ENCODE measurements at places on chromosomes 12 and 14.

- no peak for DNase-seq
Observed at GRCh38 chr14:35632271-35632670, 98.3 kb downstream of the INSM2 start.

- no peak for DNase-seq
Observed at GRCh38 chr12:25242981-25243679, 7.6 kb downstream of the KRAS start.

DNA sequence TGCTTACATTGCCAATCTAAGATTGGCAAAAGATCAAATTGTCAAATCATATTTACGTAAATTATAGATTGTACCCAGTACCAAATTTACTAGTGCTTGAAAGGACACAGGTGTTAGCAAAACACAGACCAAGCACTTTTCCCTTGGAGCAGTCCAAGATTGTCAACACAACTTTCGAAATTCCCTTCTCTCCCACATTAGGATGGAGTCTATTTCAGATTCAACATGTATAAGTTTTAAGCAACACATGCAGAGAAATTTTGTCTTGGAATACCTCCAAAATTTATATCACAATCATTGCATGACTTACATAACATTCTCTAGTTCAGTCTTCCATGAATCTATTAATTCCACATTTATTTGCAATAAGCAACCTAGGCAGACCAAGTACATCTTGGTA is 74.9 kb upstream of the SLCO1C1 start:
- DNase-seq, result no peak

DNA sequence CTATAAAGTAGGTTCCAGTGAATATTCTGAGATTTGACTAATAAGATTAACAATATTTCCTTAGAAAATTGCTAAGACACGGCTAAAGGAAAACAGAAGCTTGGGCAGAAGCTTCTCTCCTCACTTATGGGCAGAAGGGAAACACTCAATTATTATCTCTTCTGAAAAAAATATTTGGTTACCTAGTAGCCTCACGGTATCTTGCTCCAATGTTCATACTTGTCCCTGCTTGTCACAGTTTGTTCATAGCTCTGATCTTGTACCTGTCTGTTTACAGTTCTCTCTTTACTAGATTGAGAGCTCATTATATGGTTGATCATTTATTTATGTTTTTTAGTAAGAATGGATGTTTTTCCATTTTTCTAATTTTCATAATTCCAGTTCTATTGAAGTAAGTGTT is 458.0 kb upstream of the ATP2B1 start:
- DNase-seq, result no peak

DNA sequence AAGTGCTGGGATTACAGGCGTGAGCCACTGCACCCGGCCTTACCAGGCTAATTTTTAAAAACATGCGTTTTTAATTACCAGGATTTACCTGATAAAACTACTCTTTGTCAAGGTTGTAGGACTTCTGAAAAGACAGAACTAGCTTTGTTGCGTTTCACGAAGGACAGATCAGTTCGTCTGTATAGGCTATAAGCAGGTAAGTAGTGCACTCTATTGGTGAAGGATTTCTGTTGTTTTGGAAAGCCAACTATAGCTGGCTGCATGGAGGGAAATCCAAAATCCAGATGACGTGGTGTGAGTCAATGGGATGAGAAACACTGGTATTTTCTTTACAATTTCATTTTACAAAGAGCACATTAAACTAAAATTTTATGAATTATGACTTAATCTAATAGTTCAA is 14.6 kb downstream of the GNPNAT1 start:
- no peak for DNase-seq

- no peak for DNase-seq
Observed at GRCh38 chr12:47797441-47797840, 22.3 kb downstream of the HDAC7 start.

GRCh38 chr12:5416571-5416970 is 15.3 kb upstream of the NTF3 start:
- no peak for DNase-seq

DNA sequence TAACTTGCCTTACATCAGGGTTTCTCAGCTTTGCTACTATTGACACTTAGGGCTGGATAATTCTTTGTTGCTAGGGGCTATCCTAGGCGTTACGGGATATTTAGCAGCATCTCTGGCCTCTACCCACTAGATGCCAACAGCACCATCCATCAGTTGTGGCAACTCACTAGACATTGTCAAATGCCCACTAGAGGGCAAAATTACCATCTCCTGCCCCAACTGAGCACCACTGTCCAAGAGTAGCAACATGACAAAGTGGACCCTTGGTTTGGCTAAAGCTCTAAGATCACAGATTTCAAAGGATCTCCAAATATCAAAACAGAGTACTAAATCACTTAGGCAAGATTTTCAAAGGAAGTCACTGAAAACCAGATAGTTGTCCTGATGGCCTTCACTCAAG is 251.7 kb upstream of the TBX3 start:
- no peak for DNase-seq

- no peak for DNase-seq
Observed at GRCh38 chr14:82861313-82861712, 1327.7 kb upstream of the SEL1L start.

GRCh38 chr14:51260225-51260624 is 20.2 kb downstream of the TMX1 start:
- DNase-seq, result no peak

DNA sequence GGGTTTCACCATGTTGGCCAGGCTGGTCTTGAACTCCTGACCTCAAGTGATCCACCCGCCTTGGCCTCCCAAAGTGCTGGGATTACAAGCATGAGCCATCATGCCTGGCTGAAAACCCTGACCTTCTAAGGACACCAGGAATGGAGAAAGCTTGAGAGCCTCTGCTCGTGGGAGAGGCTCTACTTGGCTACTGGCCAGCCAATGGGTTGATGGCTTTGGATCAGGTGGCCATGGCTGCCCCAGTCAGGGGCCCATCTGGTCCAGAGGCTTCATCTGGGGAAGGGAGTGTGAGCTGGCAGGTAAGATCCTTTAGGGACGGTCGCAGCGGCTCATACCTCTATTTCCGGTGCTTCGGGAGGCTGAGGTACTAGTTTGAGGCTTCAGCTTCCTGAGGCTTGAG is 42.5 kb upstream of the PPP1CC start:
- no peak for DNase-seq

- no peak for DNase-seq
Observed at GRCh38 chr12:93121729-93122488, 192.8 kb upstream of the EEA1 start.

DNA sequence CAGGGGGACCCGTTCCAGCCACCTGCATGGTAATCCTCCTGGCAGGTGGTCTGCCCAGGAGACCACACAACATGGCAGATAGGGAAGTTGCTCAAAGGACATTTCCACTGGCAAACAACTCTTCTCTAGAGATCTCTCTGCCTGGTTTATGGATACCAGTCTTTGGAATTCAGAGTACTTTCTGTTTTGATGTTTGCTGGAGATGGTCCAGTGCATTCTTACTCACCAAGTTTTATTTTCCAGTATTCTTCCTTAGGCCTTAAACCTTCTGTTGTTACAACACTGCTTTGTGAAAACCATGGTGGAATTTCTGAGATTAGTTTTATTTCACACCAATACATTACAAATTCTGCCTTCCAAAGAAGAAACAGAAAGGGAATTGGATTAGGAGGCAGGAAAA is 428.3 kb downstream of the FUT8 start:
- no peak for DNase-seq

- DNase-seq, result no peak
Observed at GRCh38 chr14:60926002-60926401, 54.9 kb downstream of the TRMT5 start.

DNA sequence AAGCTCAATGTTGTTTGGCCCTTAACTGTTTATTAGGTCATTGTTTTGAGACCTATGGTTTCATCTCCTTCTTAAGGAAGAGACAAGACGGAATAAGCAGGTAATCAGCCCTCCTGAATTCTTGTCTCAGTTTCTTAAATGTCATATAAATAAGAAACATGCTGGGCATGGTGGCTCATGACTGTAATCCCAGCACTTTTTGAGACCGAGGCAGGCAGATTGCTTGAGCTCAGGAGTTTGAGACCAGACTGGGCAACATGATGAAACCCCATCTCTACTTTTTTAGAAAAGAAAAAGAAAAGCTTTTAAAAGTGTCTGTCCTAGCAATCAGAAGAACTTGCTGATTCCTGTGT is 5.1 kb downstream of the MTRFR start:
- DNase-seq, result no peak

DNA sequence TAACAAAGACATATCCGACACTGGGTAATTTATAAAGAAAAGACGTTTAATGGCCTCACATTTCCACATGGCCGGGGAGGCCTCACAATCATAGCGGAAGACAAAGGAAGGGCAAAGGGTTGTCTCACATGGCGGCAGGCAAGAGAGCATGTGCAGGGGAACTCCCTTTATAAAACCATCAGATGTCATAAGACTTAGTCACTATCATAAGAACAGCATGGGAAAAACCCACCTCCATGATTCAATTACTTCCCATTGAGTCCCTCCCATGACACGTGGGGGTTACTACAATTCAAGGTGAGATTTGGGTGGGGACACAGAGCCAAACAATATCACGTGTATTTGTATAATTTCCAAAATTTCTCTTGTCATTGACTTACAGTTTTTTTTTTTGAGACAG is 5.5 kb upstream of the LMNTD1 start:
- no peak for DNase-seq

- no peak for DNase-seq
Observed at GRCh38 chr14:62682208-62682607, 363.1 kb downstream of the KCNH5 start.

All from osteocyte (in vitro differentiated cells).